Substantia nigra (tissue), 51 donors: ENCODE measurements at places on chromosomes 13 and 19.

DNA sequence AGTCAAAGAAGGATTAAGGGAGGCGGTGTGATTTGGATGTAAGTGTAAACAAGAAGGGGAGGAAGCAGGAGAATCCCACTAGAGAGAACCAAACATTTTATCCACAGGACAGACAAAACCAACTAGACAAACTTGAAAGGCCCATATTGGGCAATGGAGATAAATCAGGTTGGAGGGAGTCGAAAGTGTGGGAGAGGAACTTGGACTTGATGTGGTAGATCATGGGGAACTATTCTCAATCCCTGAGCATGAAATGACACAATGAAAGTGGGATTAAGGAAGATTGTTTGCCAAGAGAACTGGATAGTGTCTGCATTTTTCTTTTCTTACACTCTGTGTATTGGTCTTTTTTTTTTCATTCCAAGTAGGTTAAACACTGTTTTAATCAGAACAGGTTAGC, 17.9 kb downstream of the GPR183 start:
- DNase-seq, result no peak

DNA sequence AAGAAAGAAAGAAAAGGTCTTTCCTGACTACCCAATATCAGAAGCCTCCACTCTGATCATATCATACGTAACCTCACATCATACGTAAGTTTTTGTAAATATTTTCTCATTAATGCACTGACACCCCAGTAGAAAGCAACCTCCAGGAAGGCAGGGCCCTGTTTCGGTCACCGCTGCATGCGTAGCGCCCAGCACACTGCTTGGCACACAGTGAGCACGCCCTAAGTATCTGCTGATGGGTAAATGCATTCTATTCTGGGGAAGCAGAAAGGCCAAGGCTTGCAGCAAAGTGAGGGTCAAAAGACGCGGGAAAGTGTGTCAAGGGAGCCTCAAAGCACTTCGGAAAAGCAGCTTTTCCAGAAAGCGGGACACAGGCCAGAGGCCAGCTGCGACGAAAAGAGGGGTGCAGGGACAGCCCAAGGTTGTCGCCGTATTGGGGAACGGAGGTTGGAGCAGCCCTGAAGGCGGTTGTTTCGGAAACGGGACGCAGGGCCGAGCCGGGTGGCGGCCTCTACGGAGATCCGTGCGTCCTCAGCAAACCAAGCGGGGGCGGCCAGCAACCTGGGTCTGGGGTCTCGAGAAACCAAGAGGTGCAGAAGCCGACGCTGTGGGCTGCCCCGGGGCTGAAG, 463 bp downstream of the SUGP1 start:
- no peak for DNase-seq

DNA sequence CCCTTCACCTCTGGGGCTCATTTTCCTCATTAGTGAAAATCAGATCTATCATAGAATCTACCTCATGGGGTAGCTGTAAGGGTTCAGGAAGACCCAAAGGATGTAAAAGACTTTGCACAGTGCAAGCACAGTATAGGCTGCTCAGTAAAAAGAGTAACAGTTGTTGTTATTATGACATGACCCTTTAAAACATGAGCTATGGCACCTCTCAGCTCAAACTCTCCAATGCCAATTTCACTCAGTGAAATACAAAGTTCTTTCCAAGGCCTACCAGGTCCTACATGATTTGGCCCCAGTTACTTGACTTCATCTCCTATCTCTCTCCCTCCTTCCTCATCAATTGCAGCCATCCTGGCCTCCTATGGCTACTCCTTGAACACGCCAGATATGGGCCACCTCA, 4.9 kb downstream of the SMG9 start:
- no peak for DNase-seq

GRCh38 chr19:44642377-44642776, 1.3 kb upstream of the PVR start:
- no peak for DNase-seq

DNA sequence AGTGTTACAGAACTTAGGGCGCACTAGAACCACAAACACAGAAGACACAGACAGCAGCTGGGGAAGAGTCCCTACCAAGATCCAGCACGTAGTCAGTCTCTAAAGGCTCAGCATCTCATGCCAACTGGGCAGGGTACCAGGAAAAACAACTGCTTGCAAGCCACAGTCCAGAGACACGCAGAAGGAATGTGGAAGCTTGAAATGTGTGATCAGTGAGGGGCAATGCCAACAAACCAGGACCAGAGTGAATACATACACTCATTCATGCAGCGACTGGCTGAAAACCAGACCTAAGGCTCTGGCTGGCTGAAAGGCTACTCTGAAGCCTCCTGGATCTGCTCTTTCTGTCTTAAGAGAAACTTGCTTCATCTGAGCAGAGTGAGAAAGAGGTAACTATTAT, 1484.8 kb downstream of the EFNB2 start:
- DNase-seq, result no peak

DNA sequence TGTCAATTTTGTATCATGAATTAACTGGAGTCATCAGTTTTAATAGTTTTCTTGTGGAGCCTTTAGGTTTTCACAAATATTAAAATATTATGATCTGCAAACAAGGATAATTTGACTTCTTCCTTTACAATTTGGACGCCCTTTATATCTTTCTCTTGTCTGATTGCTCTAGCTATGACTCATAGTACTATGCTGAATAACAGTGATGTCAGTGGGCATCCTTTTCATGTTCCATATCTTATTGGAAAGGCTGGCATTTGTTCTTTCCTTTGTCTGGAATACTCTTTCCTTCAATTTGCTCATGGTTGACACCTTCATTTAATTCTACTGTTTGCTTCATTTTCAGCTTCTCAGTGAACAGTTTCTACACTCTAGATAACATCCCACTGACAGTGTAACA, 1129.3 kb downstream of the SLITRK5 start:
- no peak for DNase-seq

GRCh38 chr13:39913928-39914327, 258.5 kb downstream of the COG6 start:
- DNase-seq, result no peak

DNA sequence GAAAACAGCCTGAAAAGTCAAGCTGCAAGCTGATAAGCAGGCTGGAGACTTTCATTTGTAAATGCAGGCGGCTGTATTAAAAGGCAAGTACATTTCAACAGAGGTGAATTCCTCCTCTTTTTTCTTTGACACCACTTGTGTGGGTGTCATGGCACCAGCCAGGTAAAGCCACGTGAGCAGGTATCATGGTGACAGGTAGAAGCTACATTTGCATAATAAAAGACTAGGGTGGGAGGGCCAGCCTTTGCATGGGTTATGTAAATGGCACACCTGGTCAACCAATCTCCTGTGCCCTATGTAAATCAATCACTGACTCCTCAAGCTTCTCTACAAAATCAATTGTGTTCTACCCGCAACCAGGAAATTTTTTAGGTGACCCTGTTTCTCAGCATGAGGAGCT, 68.2 kb downstream of the ZNF100 start:
- no peak for DNase-seq

DNA sequence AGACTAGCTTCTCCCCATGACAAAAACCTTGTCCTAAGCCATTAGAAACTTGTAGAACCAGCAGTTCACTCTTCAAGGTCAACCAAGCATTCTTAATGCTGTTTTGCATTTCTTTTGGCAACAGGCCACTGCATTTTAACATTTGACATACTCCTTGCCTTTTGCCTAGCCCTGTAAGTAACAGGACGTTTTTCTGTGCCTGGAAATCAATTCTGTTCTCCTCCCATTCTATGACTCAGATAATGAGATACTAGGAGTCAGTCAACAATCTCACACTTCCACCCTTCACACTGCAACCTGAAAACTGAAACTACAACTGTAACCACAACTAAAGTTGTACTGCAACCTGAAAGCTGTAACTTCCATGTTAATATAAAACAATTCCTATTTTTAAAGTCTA, 268.7 kb downstream of the MZT1 start:
- no peak for DNase-seq

GRCh38 chr13:99498171-99499161, 2.8 kb upstream of the TM9SF2 start:
- DNase-seq, result peak; percentile 94

DNA sequence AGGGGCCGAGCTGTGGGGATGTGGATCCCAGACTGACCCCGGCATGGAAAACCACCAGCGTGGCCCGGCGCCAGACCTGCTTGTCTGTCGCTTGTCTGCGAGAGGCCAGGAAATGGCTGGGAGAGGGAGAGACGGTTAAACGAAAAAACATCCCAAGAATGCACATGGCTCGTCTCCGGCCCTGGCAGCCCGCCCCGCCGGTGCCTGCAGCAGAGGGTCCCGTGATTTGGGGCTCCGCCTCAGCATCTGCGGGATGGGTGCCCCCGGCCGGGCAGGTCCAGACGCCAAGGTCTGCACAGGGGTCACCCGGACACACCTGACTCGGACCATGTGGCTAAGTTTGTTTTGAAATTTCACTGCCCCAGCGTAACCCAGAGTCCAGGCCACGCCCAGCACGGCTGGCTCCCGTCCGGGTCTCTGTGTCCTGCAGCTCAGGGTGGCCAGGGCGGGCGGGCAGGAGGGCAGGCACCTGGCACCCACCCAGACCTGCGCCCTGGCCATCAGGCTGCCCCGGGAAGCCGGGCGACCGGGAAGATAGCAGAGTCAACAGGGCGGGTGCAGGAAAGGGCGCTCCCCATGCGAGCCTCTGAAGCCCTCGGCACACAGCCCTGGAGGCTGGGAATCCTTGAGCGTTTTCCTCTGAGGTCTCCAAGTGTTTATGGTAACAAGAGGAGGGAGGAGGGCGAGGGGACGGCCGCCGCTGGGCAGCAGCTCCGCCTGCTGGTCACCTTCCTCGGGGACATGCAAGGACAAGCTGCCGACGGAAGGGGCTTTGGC, 103.2 kb downstream of the GADD45B start:
- DNase-seq, result peak; percentile 76

DNA sequence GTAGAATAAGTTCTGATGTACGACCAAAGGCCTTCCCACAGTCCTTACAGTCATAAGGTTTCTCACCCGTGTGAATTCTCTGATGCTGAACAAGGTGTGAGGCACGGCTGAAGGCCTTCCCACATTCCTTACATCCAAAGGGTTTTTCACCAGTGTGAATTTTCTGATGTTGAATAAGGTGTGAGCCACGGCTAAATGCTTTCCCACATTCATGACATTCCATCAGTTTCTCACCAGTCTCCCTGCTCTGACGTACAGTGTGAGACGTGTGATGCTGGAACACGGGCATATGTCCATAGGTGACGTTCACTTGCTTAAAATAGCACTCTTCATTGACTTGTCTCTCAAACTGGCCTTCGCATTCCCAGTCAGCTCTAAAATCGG, 31.0 kb upstream of the COX7A1 start:
- DNase-seq, result no peak
